ENCODE measurements at places on chromosomes 3 and 15.

DNA sequence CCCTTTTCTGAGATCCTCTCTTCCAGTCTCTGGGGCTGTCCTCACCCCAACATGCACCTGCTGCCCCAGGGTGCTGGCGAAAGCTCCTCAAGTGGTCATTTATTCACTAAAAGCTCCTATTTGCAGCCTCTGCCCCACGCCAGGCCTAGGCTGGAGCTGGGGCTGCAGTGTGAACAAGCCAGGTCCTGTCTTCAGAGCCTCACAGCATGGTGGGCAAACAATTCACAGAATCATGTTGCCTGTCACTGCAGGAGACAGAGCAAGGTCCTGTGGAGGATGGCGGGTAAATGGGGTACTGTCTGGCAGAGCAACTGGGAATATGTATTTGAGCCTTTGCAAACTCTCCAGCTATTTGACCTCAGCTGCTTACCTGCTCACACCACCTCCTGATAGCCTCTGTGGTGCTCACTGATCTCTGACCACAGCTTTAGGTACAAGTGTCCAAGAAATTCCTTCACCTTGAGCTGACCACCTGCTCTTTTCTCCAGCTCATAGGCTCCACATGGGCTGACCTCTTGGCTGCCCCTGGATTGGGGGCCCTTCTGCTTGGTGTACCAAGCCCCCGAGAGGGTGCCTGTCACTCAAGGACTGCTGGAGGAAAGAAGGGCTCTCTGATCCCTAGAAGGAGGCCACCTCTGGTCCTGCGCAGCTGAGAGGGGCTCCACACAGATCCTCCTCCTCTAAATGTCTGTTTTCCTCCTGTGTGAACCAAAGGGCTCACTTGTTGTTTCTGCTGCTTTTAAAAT lies 35.6 kb downstream of the AMOTL2 start:
- no peak for DNase-seq

DNA sequence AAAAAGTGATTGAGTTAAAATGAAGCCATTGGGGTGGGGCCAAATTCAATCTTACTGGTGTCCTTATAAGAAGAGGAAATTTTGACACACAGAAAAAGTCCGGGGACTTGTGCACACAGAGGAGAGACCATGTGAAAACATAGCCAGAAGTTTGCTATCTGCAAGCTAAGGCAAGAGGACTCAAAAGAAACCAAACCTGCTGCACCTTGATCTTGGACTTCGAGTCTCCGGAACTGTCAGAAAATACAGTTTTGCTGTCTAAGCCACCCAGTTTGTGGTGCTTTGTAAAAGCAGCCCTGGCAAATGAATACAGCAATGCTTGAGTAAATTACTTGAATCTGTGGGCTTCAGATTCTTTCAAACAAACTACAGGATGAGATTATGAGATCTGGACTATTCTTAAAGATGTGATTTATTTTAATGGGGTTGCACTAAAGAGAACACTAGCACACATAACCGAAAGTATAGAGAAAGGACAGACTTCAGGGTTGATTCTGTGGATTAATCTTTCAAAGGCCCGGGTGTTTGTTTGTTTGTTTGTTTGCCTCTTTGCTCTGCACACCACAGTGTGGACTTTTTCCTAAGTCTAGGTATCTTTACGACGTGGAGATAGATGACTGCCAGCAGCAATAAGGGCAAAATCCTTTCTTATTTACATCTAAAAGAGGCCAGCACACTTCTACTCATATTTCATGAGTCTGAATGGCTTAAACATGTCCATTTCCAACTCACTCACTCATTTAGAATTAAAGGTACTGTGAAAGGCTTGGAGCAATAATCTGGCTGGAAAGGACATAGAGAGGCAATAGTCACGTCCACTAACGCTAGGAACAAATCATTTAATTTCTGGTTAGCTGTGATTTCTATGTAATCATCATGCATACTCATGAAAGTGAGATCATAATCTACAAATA lies 53.9 kb upstream of the SSR3 start:
- no peak for DNase-seq

- no peak for DNase-seq
Measured at GRCh38 chr3:185818267-185818875, 6.5 kb downstream of the IGF2BP2 start.

DNA sequence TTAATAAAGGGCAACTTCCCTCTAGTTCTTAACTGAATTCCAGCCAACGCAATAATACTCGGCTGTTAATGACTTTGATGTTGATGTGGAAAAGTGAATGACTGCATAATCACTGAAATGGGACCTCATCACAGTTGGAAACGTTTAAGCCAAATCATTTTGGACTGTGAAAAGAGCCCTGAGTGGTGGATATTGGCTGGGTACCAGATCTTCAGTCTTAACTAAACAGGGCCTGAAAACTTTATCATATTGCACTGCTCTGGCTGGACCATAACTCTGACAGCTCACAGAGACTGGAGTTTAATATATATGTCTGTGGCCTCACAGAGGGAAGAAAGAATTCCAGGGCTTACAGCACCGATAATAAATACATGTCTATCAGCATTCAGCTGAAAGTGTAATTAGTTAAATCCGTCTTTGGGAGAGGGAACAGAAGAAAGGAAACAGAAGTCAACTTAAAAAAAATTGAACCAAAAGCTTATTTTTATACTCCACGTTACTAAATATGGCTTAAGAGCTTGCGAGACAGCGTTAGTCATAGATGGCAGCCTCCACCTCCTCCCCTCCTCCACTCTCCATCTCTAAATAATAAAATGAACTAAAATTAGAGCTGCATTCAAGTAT lies 222.3 kb upstream of the CDIN1 start:
- DNase-seq, result no peak

DNA sequence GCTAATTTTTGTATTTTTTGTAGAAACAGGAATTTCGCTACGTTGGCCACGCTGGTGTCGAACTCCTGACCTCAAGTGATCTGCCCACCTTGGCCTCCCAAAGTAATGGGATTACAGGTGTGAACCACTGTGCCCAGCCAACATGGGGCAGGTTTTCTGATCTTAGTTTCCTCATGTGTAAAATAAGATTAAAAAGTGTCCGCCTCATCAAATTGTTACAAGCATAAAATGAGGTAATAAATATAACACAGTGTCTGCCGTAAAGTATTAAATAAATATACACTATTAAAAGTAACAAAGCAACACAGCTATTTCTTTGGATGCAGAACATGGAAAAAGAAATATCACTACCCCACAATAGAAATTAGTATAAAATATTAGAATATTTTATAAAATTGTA lies 16.4 kb upstream of the COMMD2 start:
- DNase-seq, result no peak

DNA sequence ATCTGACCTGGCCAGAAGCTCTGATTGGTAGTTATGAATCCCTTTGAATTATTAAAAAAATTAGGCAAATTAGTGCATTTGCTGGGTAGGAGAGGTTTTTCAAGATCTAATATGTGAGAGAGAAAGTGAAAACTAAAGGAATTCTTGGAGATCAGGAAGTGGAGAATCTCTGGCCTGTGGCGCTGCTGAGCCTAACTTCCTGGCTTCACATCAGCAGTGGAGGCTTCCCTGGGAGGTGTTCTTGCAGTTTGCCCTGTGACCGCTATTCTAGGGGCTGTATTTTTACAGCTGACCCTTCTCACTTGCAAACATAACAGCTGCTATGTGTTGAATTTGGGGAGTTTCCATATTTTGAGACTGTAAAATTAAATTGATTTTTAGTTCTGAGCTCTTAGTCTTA lies 166.4 kb downstream of the ATG7 start:
- no peak for DNase-seq

GRCh38 chr3:183584246-183584913 lies 28.9 kb upstream of the KLHL6 start:
- no peak for DNase-seq

DNA sequence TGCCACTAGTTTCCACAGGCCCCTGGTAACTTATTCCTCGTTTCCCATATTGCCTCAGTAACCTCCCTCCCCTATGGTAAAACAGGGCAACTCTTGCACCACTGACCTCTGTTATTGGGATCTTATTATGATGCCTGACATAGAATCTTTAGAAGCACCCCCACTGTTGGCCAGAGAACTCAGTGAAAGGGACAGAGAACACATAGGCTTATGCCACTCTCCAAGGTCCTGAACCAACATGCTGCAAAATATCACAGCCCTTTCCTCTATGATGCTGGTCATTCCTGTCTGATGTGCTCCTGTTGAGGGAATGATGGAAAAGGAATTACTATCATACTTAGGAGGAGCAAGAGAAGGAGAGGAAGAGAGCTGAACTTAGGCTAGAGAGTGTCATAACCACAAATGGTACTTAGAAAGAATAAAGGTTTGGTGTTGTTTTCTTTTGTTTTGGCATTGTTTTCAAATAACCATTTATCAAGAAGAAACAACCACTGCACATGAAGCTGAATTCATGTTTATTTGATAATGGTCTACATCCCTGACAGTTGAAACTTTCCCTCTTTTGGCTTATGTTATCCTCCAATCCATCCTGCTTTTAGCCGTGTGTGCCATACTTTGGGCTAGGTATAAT lies 330.2 kb downstream of the EPHB1 start:
- DNase-seq, result no peak

- DNase-seq, result no peak
Measured at GRCh38 chr3:4587838-4588105, 94.6 kb downstream of the ITPR1 start.

- DNase-seq, result no peak
Measured at GRCh38 chr3:151351648-151352047, 22.3 kb upstream of the P2RY13 start.

DNA sequence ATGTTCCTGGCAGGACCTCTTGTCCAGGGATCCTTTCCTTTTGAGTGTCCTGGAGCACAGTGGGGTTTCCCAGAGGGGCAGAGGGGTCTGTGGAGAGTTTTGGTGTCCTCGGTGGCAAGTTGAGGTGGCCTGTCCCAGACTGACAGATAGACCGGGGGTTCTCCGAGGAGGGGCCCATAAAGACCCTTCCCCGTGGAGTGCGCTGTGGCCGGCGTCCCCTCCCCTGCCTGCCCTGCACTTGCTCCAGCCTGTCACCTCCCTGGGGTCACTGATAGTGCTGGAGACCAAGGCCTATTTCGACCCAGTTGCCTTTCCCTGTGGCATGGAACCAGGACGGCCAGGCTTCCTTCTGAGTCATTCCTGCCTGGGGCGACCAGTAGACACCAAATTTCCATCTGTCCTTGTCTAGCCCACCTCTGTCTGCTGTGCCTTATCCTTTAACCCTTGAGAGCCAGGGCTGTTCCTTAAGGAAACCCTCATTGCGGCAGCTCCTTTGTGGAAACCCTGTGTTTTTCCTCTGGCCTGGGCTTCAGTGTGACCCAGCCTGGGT lies 2.9 kb downstream of the MUC4 start:
- DNase-seq, result no peak

GRCh38 chr15:43930556-43930955 lies 103.8 kb downstream of the WDR76 start:
- no peak for DNase-seq

GRCh38 chr3:73315706-73316105 lies 254.2 kb downstream of the EBLN2 start:
- DNase-seq, result no peak

GRCh38 chr3:184002469-184002868 lies 15.2 kb downstream of the ABCC5 start:
- no peak for DNase-seq

DNA sequence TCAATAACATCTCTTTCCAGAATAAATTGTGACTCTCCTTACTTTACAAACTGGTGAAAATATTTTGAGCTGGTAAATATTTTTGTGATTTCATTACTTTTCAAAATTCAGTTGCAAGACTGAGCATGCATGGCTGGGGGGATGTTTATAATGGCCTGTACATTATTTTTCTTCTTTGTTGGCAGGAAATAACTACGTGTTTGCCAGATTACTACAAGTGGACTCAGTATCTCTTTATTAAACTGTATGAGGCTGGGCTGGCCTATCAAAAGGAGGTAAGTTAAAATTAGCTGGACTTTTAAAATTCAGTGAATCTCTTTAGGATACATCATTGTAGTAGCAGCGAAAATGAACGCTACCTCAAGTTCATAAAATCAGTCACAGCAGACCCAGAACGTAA lies 58.3 kb downstream of the LARS2 start:
- DNase-seq, result no peak

- DNase-seq, result no peak
Measured at GRCh38 chr15:45869034-45869668, 234.3 kb downstream of the SQOR start.

DNA sequence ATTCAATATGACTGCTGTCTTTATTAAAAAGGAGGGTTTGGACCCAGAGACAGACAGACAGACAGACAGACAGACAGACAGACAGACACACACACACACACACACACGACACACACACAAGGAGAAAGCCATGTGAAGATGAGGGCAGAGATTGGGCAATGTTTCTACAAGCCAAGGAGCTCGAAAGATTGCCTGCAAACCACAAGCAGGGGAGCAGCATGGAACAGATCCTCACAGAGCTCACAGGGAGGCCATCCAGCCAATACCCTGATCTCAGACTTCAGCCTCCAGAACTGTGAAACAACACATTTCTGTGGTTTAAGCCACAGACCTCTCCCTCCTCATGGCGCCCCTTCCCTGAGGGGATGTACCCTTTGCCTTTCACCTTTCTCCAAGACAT lies 35.8 kb upstream of the ABHD2 start:
- DNase-seq, result no peak

DNA sequence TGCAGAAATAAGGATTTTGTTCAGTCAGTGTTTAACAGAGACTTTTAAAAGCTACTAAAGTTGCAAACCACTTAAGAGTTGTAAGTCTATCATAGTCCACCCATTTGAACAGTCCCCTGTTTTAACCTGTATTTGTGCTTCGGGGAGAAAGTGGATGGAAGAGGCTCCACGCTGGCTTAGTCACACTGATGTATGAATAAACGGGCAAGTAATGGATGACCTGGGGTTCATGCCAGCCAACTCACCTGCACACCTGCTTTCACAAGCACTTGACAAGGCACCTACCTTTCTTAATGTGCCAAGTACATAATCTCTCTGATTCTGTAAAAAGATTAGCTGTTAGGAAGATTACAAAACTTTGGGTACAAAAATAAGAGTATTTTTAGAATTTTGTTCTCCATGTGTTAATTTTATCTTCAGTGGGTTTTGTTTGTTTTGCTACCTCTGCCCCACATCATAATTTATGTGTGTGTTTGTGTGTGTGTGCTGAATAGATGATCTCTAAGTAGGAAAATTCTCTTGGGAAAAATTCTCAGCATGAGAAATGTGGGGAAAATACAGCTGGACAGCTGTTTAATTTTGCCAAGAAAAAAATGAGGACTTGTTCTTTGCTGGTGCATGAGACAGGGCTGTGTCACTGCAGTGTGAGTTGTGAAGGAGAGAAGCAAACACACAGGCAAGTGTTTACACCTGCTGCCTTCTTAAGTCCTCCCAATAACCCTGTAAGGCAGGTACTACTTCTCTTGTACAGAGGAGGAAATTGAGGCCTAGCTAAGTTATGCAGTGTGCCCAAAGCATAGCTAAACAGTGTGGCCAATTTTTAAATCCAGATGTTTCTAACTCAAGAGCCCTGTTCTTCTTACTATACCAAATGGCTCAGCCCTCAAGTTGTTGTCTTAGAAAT lies 181.2 kb upstream of the IL12A start:
- DNase-seq, result no peak

DNA sequence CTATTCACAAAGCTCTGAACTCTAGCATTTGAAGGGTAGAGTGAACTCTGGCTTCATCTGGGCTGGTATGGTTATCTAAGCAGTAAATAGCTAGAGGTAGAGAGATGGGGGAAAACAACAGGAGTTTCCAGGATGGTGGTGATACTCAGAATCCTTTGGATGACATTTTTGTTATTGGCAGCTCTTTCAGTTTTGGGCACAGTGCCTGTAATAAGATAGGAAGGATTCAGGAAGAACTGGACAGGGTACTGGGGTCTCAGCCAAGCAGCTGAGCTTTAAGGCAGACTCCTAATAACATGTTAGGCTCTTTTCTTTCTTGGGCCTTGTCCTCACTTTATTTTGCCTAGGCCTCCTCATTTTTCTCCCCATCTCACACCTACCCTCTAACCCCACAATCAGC lies 338.5 kb downstream of the CADM2 start:
- DNase-seq, result no peak

- no peak for DNase-seq
Measured at GRCh38 chr15:49718234-49718633, 97.4 kb downstream of the DTWD1 start.

Data from effector CD4-positive, alpha-beta T cell (primary cell).